ENCODE measurements at places on chromosomes 3 and 15. TPM values are rescaled to one million over a fixed set of nuclear protein-coding genes. Genes with fewer than 3 reads are reported as not detected.

ADCY5 gene
- total RNA-seq = not detected

ISLR gene
- total RNA-seq = not detected

SV2B gene
- total RNA-seq = 0.08 TPM

GOLGA8J gene
- total RNA-seq = not detected

CNTN4 gene
- not detected for total RNA-seq

TMEM207 gene
- not detected for total RNA-seq

Measured in activated T-helper 1 cell treated with anti-CD3 and anti-CD28 coated beads, Interleukin-12 subunit alpha, Interleukin-12 subunit beta, Interleukin-2, Interleukin-4 antibody, amounts not matched to agents 30 ng/mL and 10 ng/mL and 1 ng/mL, durations not matched to agents 14 hours and 24 hours and 36 hours (primary cell).